ENCODE measurements at places on chromosomes 16 and 17.

- DNase-seq: peak; percentile 22
Observed at GRCh38 chr16:46883690-46884512, at the start of gene GPT2. Gene GPT2, plus strand, starts transcription at chr16:46884362. Its CDS starts 354 bp downstream, at chr16:46884716.

- DNase-seq: peak; percentile 15
Observed at GRCh38 chr17:59332749-59333377, 1.4 kb downstream of the YPEL2 start.

GRCh38 chr16:2859686-2860265 lies 1.8 kb upstream of the PRSS22 start:
- DNase-seq: no peak

DNA sequence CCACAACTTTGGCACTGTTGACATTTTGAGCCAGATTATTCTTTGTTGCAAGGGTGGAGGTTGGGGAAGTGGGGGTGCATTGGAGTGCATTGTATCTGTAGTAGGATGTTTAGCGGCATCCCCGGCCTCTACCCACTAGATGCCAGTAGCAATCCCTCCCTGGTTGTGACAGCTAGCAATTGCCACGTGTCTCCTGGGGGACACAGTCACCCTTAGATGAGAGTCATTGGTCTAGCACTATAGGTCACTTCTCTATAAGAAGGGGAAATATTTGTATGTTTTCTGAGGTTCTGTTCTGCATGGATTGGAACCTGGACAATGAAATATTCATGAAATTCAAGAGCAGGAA lies 32.4 kb downstream of the MSI2 start:
- DNase-seq: no peak

- DNase-seq: no peak
Observed at GRCh38 chr16:2485811-2486507, 11.0 kb downstream of the TBC1D24 start.

DNA sequence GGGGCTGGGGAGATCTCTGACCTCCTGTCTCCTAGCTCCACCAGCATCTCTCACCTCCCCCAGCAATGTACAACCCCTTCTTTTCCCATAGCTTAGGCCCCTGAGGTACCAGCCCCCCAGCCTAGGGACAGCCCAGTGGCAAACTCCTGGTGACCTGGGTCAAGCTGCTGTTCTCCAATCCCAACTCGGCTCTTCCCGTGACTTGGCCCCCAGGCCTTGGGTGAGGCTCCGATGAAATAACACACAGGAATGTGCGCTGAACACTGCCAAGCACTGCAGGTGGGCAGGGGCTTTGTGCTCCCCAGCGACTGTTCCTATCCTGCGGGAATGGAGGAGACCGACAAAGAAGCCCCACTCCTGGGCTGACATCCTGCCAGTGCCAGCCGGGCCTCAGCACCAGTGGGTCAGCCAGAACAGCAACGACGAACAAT lies 63.7 kb upstream of the AMZ2 start:
- DNase-seq: no peak

- DNase-seq: no peak
Observed at GRCh38 chr16:85568519-85568918, 44.6 kb upstream of the GSE1 start.

DNA sequence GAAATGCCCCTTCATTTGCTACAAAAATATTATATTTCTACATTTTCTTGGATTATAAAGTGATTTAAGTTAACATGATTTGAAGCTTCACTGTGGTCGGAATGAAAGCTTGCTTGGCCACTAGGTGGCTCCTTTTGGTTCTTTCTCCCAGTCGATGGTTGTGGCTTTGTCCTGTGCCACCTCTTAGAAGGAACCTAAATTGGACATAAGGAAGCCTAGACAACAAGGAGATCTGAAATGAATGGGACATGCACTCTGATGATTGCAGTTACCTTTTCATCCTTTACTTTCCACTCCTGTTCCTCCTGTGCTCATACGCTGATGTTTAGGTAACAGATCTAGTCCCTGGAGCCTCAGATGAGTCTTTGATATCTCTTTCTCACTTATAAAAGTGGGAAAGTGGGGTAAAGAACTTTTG lies 39.2 kb downstream of the FTO start:
- DNase-seq: peak; percentile 37

GRCh38 chr16:1613728-1614455 lies 1.7 kb downstream of the CRAMP1 start:
- DNase-seq: peak; percentile 26

DNA sequence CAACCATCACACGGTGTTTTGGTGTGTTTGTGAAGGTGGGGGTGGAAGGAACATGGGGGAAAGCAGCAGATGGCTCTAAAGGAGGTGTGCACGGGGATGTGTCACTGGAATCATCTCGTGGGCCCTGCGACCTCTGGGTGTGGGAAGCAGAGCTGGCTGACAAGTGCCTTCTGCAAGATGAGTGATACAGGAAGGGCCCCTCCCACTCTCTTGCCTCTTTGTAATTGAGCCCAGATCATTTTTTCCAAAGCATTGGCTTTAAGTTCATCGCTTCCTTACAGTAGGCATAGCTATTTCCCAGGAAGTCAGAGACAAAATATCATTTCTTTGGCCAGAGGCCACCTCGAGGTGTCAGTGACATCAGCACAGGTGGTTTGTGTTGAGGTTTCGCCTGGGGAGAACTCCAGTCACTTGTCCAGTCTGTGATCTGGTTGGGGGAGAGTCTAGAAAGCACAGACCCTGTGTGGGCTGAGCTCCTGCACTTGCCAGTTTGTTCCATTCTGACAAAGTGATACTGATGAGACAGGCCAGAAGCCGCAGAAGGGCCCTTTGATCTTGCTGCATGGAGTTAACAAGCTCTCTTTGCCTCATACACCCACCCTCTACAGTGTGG lies 20.6 kb upstream of the SNTB2 start:
- no peak for DNase-seq

DNA sequence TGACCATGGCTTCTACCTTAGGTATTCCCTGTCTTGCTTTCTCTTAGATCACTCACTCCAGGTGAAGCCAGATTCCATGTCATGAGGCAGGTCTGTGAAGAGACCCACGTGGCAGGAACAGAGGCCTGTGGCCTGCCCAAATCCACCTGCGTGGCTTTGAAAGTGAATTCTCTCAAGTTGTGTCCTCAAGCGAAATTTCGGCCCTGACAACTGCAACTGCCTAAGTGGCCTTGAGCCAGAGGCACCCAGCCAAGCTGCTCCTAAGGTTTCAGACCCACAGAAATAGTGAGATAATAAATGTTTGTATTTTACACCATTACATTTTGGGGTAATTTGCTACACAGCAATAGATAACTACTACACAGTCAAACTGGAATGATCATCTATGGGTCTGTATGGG lies 497.9 kb downstream of the XYLT1 start:
- no peak for DNase-seq

DNA sequence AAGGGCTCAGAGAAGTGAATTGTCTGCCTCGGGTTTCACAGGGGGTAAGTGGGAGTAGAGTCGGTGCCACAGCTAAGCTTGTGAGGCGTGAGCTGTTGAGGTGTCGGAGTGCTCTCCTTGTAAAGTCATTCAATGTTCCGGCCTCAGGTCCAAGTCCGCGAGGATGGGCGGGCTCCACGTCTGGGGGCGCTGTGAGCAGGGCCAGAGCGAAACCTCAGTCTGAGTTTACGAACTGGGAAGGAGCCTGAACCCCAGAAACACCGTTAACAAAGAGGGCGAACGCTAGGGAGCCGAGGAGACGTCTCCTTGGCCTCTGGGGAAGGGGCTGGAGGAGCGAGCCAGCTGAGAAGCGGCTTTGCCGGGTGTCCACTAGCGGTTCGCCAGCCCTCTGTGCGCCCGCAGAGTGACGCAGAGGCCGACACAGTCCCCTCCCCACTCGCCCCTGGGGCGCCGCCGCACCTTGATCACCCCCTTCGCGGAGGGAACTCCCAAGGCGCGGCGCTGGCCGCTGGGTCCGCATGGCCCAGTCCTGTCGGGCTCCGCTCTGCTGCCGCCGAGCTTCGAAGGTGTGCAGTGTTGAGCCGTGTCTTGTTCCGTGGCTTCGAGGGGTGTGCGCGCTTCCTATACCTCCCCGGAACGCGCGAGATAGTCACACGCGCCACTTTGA lies 4.9 kb downstream of the IRX3 start:
- no peak for DNase-seq

GRCh38 chr16:66127459-66128370 lies 238.8 kb upstream of the CDH5 start:
- no peak for DNase-seq

DNA sequence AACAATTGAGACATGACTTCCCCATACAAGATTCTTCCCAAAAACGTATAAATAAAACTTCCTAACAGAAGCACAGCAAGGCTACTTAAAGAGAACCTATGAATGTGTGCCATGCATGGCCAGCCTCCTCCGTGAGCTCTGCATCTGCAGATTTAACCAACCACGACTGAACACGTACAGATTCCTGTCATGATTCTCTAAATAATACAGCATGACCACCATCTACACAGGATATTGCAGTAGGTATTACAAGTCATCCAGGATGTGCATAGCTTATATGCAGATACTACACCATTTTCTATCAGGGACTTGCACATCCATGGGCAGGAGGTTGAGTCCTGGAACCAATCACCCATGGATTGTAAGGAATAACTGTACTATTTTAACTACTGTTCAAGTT lies 1.4 kb upstream of the QRICH2 start:
- DNase-seq: no peak

DNA sequence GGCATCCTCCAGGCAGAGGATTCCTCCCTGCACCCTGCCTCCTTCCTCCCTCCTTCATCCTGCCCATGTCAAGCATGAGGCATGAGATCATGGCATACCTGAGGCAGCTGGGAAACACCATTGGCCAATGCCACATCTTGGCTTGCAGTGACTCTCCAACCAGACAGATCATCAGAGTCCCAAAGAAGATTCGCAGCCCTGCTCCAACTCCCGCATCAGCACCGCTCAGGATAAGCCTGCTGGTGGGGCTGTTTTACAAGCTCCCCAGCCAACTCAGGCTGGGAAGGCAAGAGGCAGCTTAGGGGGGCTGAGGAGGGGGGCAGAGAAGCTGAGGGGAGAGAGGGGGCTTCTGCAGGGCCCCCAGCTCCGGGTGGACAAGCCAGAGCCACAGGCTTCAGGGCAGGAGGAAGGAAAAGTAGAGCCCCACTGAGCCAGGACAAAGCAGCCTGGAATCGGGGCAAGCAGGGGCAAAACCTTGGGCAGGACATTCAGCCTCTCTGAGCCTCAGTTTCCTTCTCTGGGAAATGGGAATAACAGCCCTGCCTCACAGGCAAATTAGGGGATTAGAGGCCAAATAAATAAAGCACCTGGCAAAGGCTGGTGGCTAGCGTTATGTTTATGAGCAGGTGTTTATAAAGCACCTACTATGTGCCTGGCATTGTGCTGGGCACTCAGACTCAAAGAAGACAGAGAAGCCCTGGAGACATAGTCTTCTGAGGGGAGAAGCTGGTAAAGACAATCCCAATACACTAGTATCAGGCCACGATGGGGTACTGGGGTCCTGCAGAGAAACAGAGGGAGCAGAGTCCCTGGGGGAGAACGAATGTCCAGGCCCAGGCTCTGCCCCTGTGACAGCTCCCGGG lies 88.1 kb downstream of the GOSR1 start:
- no peak for DNase-seq

DNA sequence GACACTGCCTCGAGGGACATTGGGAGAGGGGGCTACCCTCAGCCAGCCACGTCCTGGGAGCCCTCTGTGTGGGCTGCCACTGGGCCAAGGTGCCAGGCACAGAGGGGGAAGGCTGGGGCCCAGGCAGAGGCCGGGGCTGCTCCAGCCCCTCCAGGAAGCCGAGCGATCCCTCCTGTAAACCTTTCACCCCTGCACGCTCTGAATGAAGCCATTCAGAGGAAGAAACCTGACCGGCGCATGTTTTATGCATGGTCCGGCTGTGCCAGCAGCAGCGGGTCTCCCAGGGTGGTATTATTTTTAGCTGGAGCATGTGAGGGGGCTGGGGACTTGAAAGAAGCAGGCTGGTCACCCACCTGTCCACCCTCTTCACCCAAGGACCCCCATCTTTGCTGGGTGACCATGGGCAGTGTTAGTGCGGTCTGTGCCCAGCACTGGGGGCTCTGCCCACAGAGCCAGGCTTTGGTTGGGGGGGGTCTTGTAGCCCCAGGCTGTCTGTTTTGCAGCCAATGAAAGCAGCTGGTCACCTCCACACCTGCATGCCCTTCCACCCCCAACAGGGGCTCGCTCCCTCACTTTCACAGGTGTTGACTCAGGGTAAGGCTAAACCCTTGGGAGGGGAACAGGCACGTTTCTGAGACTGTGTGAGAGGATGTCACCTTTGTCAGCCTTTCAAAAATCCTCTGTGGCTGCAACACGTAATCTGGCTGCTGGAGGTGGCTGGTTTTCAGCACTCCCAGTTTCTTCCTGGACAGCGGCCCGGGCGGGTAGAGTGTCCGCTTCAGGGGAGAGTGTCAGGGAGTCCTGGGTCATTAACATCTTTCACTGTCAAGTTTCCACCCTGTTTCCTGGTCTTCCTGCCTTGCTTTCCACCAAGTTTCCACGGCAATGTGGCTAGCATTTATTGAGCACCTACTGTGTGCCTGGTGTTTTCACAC lies 77.1 kb upstream of the BRD7 start:
- no peak for DNase-seq

DNA sequence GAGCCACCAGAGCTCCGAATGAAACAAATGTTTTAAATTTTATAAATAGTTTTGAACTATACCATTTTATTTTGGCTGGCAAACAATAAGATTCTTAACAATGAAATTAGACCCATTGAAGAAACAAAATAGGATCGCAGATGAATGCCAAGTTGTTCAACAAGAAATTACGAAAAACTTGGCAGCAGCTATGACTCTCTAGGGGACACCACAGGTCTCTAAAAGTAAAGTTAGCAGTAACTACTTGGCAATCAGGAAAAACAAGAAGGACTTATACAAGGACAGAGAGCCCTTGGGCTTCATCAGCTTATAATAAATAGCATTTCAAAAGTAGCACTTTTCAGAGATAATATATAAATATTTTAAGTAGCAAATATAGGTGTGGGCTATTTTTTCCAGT lies 603.8 kb upstream of the PSMD7 start:
- DNase-seq: no peak

GRCh38 chr16:87240211-87241136 lies 76.7 kb downstream of the C16orf95 start:
- no peak for DNase-seq

- DNase-seq: no peak
Observed at GRCh38 chr16:85278839-85279238, 166.6 kb upstream of the CIBAR2 start.

- DNase-seq: no peak
Observed at GRCh38 chr17:73308017-73308823, 3.6 kb downstream of the CDC42EP4 start.

DNA sequence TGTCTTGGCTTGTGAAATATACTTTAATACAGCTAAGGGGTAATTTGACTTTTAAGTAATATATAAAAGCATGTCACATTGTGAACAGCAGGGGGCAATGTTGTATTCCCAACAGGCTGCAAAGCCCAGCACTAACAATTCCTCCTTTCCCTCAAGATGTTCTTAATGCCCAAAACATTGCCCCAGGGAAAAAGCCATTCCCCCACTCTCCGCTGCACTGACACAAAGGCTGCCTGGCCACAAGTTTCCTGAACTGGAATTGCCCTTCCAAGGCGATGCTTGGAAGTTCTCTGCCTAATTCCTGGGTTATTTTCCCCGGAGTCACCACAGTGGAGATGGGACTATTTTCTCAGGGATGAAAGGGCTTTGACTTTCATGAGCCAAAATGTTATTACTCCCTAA lies 27.2 kb downstream of the CLEC16A start:
- peak; percentile 62 for DNase-seq

GRCh38 chr17:30332057-30332542 lies 1.8 kb downstream of the TMIGD1 start:
- DNase-seq: peak; percentile 59
